ENCODE measurements at places on chromosomes 11 and 22.
A peak's percentile ranks its signal among the peaks of the same experiment; 100 is the strongest.

DNA sequence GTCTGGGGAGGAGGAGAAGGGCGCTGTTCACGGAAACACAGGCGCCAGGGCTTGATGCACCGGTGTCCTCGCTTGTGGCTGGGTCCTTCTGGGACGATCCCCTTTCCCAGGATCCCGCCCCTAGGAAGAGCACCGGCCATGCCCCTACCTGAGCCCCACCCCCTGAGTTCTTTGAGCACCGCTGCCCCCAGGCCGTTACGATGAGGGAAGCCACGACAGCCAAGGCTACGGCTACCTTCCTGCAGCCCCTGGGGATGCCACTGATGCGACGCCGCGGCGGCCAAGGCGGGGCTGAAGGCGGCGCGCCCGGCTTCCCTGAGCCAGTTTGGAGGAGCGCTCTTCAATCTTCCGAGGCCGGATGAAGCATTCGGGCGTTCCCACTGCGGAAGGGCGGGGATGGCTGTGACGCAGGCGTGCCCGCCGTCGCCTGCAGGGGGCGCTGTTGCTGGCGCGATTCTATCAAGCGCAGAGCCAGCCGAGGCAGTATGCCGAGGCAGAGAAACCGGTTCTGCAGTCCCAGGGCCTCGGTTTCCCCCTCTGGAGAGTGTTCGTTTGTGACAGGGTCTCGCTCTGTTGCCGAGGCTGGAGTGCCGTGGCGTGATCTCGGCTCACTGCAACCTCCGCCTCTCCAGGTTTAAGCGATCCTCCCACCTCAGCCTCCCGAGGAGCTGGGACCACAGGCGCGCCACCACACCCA is 9.7 kb upstream of the NEFH start:
- peak; percentile 78 for DNase-seq

- no peak for DNase-seq
Observed at GRCh38 chr11:1479006-1479677, 7.4 kb downstream of the MOB2 start.

DNA sequence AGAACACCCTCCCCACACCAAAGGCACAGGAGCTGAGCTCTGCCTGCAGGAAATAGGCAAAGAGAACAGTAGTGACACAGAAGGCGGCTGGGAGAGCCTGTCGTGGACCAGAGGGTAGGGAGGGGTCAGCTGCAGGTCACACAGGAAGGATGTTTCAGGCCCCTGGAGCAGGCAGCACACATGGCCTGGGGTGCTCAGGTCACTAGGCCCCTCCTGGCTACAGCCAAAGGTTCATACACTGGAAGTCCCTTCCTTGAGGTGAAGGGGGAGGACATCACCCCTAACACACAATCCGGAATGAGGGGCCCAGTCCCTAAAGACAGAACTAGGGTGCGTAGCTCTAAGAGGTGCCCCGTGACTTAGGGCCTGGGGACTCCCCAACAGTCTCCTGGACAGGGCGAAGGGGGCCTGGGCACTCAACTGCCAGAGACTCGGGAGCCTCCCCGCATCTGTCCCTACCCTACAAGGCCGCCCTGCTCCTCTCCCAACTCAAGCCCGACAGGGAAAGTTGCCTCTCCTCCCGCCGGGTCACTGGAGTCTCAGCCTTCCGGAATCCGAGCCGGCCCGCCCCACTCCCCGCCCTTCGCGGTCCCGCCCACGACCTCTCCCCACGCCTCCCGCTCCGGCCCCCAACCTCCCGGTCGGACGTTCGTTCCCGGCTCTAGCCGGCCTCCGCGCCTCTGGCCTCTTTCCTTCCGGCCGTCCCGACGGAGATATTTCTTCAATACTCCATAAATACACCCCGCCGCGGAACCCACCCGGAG is at the start of gene CYB5R2:
CYB5R2 (minus strand) TSS at position 541 of the 764 bp plus-strand sequence. CDS start 675 bp downstream, outside the sequence.
- DNase-seq, result no peak

GRCh38 chr22:25554689-25555088 is 9.8 kb upstream of the GRK3 start:
- DNase-seq, result no peak
